Caki2 (cell line): ENCODE measurements at places on chromosomes 3 and 15. TPM values are rescaled to one million over a fixed set of nuclear protein-coding genes. Genes with fewer than 3 reads are reported as not detected.

RBPMS2 gene
- total RNA-seq: not detected in 2 replicates

ADCY5 gene
- 0.23 and 5.9 TPM in 2 replicates for total RNA-seq

TTLL13 gene
- 0.07 and 4.3 TPM in 2 replicates for total RNA-seq

OXTR gene
- 0.61 and 1.6 TPM in 2 replicates for total RNA-seq

ACSBG1 gene
- not detected in 2 replicates for total RNA-seq

ACTR8 gene
- 12.3 and 18.5 TPM in 2 replicates for total RNA-seq

ARIH1 gene
- total RNA-seq: 26.2 and 31.0 TPM in 2 replicates

BCL2A1 gene
- 3.7 TPM in 1 of 2 replicates, not detected in the other for total RNA-seq

KCTD6 gene
- total RNA-seq: 2.7 and 3.5 TPM in 2 replicates

PATL2 gene
- 3.6 TPM in 1 of 2 replicates, not detected in the other for total RNA-seq

UBAP1L gene
- not detected in 2 replicates for total RNA-seq

GOLGA8S gene
- total RNA-seq: 0.32 TPM in 1 of 2 replicates, not detected in the other

EIF5A2 gene
- 24.6 and 34.8 TPM in 2 replicates for total RNA-seq

BSN gene
- 0.03 TPM in 1 of 2 replicates, not detected in the other for total RNA-seq

WDR48 gene
- total RNA-seq: 17.5 and 18.2 TPM in 2 replicates

IGDCC3 gene
- total RNA-seq: not detected in 2 replicates

CACNA2D3 gene
- total RNA-seq: 4.1 and 6.1 TPM in 2 replicates

MOBP gene
- total RNA-seq: not detected in 2 replicates

MYD88 gene
- 2.9 and 9.8 TPM in 2 replicates for total RNA-seq

OIP5 gene
- total RNA-seq: 81.2 and 93.0 TPM in 2 replicates

FBXL2 gene
- total RNA-seq: 5.7 and 8.0 TPM in 2 replicates

MCF2L2 gene
- total RNA-seq: 0.91 TPM in 1 of 2 replicates, not detected in the other

FILIP1L gene
- total RNA-seq: not detected in 2 replicates

SPINK8 gene
- total RNA-seq: not detected in 2 replicates

C3orf70 gene
- total RNA-seq: not detected in 2 replicates

LSAMP gene
- not detected in 2 replicates for total RNA-seq

TPRG1 gene
- 0.20 and 0.81 TPM in 2 replicates for total RNA-seq

CIP2A gene
- total RNA-seq: 13.2 and 16.7 TPM in 2 replicates

TEX264 gene
- total RNA-seq: 97.6 and 97.7 TPM in 2 replicates
